Right hindlimb (tissue), 1 donor: ENCODE measurements at places on chromosomes 7 and 10.

GRCh38 chr10:97922022-97922758 lies 72.5 kb downstream of the GOLGA7B start:
- no peak for DNase-seq

GRCh38 chr10:44829426-44829825 lies 81.7 kb upstream of the TMEM72 start:
- no peak for DNase-seq

- DNase-seq, result no peak
Observed at GRCh38 chr7:36404639-36405408, 15.2 kb downstream of the ANLN start.

- no peak for DNase-seq
Observed at GRCh38 chr7:43520201-43520600, 62.7 kb upstream of the STK17A start.

GRCh38 chr10:119806334-119807130 lies 66.1 kb downstream of the MCMBP start:
- no peak for DNase-seq

DNA sequence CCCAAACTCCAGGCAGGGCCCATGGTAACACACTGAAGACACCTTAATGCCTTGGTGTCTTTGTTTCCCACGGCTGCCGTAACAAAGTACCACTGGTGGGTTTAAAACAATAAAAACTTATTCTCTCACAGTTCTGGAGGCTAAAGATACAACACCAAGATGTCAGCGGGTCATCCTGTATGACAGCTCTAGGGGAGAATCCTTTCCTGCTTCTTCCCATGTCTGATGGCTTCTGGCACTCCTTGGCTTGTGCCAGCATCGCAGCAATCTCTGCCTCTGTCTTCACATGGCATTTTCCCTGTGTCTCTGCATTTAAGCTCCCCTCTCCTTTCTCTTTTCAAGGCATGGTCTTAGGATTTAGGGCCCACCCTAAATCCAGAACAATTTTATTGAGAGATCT lies 33.1 kb downstream of the PRSS2 start:
- no peak for DNase-seq

DNA sequence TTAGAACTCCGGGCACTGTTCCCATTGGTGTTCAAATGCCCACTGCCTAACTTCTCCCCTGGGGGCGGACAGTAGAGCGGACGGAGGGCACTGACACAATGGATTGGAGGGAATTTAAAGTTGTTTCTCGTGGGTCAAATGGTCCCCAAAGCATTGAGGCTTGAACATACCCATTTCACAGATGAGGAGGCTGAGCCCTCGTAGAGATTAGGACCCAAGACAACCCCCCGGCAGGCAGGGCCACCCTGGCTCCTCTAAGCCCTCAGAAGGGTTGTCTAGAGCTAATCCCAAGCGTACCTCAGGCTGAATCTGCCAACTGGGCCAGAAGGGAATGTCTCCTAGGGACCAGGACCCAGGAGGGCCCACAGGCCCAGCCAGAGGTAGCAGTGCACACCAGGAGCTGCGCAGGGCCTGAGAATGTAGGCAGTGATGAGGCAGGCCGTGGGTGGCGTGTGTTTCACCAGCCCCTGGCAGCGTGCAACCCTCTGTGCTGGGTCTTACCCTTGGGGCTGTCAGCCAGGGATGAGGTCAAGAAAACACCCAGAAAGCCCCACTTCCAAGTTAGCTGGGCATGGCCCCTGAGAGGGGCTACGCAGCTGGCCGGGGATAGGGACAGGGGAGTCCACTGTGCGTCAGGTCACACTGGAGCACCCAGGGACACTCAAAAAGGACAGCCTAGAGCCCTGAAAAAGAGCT lies 5.8 kb downstream of the AIFM2 start:
- no peak for DNase-seq

DNA sequence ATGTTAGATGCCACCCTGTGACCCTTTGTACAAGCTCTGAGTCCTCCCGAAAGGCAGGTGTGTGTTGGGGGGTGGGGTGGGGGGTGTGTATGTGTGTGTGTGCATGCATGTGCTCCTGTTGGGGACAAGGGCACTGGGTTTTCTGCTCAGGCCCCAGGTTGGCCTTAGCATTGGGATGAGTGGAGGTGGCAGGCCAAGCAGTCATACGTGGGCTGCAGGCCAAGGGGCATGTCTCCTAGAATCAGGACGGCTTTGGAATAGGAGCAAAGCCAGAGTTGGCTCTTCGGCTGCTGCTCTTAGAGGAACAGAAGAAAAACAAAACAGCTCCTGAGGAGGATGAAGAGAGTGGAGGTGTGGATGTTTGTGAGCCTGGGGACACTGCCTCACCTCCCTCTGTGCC lies 26.0 kb downstream of the HSPA12A start:
- DNase-seq, result no peak

- peak; percentile 77 for DNase-seq
Observed at GRCh38 chr7:54664235-54665228, 94.5 kb downstream of the SEC61G start.

DNA sequence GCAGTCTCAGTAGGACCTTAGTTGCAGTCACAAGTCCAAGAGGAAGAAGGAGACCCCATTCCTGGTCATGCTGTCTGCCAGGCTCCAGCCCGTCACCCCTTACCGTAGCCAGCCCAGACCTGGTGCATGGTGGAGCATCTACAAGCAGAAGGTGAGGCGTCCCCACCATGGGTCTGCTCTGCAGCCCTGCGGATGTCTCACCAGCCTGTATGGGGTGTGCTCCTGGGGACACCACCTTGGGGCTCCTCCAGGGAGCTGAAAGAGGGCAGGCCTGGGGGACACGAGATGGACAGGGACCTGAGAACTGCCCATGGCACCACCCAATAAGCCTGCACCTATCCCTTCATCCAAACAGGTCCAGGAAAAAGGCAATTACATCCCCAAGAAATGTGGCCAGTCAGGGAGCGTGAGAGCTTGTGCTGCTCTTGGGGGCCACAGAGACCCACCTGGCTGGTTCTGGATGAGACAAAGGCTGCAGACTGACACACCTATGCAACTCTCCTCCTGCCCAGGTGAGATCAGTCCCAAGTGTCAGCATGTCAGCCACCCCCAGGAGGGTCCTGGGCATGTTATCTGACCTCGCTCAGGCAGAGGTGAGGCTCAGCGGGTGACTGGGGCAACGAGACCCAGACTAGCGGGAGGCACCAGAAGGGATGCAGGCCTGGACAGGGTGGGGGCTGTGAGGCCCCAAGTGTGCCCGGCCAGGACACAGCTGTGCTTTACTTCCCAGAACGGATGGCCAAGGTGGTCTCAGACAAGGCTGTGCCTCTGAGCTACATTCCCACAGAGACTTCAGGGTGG lies 84.5 kb upstream of the RET start:
- DNase-seq, result no peak

DNA sequence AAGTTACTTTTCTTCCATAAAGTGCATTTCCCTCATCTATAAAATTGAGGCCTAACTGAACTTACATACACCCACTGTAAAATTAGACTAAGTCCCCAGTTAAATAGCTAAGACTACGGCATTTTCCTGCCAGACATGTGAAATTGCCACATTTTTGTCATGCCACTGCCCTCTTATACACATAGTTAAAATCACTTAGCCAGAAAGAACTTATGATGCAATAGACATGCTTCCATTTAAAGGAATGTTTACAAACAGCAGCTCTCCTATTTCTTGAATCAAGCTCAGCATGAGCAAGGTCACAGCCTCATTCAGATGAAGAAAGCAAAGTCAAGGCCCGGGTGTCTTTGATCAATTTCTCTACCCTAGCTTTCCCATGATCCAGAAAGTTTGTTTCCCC lies 175.7 kb downstream of the LRRN3 start:
- no peak for DNase-seq

- DNase-seq, result no peak
Observed at GRCh38 chr10:71666639-71667386, 52.8 kb downstream of the C10orf105 start.

DNA sequence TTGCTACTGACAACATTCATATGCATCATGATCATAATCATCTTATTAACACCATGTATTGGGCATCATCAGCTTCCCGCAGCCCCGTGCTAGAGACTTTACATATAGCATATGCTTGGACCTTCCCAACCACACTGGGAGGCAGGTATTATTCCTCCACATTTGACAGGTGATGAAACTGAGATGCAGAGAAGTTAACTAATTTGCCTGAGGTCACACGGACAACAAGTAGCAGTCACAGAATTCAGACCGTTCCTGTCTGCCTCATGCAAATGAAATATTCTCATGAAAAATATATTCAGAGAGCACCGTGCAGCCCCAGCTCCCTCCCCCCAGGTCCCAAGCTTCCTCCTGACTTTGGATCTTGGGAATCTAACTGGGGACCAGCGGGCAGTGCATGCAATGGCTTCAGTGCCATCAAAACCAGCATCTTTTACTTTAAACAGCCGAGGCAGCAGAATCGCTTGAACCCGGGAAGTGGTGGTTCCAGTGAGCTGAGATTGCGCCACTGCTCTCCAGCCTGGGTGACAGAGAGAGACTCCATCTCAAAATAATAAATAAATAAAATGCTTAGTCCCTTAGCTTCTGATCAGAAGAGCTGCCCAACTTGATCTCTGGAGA lies 112.2 kb upstream of the GPR26 start:
- DNase-seq, result no peak

DNA sequence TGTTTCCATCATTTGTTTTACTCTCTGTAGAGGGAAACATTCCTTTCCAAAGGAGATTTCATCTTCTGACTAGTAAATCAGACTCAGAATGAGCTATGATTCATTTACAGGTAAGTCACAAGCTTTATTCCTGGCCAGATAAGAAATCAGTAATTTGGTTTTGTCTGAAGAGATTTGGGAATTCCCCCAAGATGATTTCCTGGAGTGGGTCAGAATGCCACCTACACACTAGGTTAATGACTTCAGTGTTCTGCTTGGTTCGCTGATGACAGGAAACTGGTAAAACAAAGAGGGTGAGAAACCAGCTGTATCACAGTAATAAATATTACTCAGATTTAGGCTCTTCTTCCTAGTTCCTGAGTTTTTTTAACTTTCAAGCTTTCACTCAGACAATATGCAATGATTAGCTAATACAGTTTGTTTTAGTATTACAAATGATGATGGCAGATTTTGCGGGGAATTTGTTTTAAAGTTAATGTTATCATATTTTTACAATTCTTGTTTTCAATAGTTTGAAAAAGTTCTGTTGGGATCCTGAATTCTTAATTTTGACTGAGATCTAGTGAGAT lies 8.3 kb upstream of the ASZ1 start:
- DNase-seq, result no peak

DNA sequence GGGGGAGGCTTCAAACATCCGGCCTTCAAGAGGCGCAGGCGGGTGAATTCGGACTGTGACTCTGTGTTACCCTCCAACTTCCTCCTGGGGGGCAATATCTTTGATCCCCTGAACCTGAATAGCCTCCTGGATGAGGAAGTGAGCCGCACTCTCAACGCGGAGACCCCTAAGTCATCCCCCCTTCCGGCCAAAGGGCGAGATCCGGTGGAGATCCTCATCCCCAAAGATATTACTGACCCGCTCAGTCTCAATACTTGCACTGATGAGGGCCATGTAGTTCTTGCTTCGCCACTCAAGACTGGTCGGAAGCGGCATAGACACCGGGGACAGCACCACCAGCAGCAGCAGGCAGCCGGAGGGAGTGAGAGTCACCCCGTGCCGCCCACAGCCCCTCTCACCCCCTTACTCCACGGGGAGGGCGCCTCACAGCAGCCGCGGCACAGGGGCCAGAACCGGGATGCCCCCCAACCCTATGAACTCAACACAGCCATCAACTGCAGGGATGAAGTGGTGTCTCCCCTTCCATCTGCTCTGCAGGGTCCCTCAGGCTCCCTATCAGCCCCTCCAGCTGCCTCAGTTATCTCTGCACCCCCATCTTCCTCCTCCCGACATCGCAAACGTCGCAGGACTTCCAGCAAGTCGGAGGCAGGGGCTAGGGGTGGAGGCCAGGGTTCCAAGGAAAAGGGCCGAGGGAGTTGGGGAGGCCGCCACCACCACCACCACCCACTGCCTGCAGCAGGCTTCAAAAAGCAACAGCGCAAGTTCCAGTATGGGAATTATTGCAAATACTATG lies 1.1 kb downstream of the MEPCE start:
- peak; percentile 51 for DNase-seq

DNA sequence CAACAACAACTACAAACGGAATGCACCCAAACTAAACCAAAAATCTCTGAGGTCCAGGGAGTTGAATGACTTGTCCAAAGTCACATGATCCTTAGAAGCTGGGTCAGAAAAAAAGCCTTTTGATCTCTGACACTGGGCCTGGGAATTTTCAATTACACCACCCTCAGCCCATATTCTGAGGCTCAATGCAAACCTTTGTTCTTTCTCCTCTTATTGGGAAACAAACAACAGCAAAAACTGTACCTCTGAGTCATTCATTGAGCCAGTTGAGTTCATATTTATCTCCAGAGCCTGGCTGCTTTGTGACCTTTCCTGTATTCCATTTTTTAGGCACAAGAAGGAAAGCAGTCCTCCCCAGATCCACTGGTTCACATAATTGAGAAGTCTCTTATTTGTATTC lies 51.2 kb upstream of the SORCS1 start:
- DNase-seq, result no peak

- no peak for DNase-seq
Observed at GRCh38 chr10:3363311-3364045, 190.9 kb upstream of the PITRM1 start.

DNA sequence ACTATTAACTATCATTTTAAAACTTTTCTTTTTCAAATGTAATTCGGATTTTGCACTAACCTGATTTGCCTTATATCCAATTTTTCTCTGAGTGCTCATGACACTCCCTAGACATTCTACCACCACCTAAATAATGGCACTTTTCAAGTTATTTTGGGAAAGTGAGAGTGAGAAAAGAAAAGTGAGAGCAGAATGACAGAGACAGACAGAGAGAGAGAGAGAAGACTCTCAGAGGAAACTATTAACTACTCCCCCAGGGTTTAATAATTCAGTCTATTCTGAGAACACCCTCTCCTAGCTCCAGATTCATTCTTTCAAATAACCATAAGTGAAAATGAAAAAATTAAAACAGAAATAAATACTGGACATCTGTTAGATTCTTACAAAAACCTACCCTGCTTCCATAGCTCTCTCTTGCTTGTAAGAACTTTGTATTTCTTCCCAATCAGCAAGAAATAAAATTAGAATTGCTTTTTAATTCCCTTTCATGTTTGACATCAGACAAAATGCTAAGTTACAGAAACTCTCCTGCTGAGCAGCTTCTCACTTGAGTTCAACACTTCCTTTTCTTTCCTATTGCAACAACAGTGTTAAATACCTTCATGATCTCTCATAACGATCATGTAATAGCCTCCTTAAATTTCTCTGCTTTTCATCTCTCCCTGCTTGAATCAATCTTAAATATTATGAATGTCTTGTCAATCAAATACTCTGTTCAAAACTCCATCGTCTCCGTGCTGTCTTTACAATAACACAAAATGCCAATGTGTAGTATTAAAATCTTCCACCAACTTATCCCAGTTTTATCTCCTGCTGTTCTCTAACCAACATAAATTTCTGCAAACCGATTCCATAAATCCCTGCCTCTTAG lies 191.7 kb downstream of the SEMA3E start:
- DNase-seq, result no peak
